SK-N-DZ (cell line): ENCODE measurements at places on chromosomes 6 and 20.
A peak's percentile ranks its signal among the peaks of the same experiment; 100 is the strongest.

- no peak for DNase-seq
Observed at GRCh38 chr6:93371756-93372155, 47.6 kb downstream of the EPHA7 start.

DNA sequence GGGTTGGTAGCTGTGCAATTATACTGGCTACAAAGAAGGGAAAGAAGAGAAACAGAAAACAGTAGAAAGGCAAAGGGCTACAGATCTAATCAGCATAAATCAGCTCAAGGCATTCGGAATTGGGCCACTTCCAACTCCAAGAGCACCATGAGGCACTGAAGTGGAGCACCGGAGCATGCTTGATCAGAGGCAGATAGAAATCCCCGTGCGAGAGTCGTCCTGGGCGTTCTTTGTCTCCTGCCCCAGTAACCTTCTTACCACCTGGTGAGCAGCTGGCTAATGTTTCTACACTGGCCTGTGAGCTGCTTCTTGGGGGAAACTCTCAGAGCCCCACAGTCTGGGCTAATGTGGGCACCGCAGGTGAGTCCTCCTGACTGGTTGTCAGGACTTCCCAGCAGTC, 16.7 kb downstream of the NEDD9 start:
- no peak for DNase-seq

- no peak for DNase-seq
Observed at GRCh38 chr20:38043512-38044300, 10.2 kb downstream of the RPRD1B start.

GRCh38 chr6:151514000-151514730, 20.3 kb downstream of the CCDC170 start:
- DNase-seq = no peak

- no peak for DNase-seq
Observed at GRCh38 chr6:62146954-62147853, 138.8 kb downstream of the KHDRBS2 start.

DNA sequence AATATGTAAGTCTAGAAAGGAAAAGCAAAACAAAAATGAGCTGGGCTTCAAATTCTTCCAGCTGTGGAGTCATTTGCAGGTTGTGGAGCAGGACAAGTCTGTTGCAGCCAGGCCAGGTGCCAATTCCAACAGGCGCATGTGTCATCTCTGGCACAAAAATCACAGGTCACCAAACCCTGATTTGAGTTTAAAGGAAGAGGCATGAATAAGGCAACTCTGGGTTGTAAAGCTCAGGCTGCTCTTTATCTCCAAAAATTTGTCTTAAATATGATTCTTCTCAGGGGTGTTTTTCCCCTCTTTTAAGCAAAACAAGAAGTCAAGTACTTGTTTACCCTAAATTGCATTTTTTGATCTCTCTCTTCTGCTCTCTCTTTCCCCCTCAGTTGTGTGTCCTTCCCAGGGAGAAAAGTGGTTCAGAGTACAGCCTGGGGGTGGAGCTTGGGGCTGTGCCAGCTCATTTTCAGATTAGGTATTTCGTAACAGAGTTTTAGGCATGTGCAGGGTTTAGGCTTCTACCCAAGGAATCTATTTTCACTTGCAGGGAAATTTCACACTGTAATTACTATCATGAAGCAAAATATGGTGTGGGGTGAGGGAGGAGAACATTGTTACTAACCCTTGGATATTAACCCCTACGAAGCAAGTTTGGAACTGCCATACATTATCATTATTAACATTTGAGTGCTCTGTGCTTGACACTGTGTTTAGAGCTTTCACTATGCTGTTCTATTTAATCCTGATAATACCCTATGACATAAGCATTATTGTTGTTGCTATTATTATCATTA, 8.3 kb upstream of the NCOA3 start:
- DNase-seq = no peak

- DNase-seq = no peak
Observed at GRCh38 chr20:62413025-62413570, 6.0 kb upstream of the CABLES2 start.

GRCh38 chr6:155538708-155539390, 83.2 kb upstream of the NOX3 start:
- no peak for DNase-seq

DNA sequence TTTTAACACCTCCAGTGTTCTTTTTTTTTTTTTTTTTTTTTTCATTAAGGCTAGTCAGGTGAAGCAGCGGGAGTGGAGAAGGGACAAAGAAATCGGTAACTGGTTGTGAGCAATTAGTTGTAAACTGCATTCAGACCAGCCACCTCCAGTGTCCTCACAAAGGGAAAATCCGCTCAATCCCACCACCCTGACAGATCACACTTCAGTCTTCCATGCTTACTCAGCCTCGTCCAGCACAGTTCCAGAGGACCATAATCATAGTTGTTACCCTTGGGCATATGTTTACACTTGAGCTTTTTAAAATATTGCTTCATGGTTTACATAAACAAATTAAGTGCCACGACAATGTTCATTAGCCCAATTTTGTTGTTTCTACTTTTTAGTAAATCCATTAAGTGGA, 10.2 kb downstream of the DYNLRB1 start:
- no peak for DNase-seq

DNA sequence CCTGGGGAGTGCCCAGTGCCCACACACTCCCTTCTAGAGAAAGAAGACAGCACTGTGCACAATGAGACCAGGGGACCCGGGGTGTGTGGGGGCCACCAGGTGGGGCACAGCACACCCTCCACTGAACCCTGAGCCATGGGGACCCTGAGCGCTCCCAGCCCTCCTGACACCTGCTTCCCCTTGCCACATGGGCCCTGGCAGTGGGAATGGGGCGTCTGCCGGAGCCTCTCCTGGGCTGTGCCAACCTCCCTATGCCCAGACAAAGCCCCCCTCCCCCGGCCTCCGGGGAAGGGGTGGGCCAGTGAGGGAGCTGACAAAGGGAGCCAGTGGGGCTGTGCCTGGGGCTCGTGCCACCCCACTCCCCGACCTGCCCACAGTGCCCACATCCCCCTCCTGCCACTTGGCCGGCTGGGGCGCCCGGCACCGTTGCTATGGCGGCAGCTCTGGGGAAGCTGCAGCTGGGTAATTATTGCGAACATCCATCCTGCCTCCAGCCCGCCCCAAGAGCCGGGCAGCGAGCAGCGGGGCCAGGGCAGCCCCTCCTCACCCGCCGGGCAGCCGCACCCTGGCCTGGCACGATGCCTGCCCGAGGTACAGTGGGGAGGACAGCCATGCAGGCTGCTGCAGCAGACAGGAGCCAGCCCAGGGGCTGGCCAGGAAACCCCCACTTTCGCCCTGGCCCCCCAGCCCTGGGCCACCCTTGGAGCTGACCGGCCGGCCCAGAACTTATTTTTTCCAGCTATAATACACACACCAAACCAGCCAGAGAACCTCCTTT, 41.9 kb upstream of the NOL4L start:
- no peak for DNase-seq

- DNase-seq = peak; percentile 57
Observed at GRCh38 chr6:35213824-35214756, at the start of gene SCUBE3. SCUBE3 (plus strand) TSS chr6:35213956; CDS start chr6:35214419, 463 bp downstream.

DNA sequence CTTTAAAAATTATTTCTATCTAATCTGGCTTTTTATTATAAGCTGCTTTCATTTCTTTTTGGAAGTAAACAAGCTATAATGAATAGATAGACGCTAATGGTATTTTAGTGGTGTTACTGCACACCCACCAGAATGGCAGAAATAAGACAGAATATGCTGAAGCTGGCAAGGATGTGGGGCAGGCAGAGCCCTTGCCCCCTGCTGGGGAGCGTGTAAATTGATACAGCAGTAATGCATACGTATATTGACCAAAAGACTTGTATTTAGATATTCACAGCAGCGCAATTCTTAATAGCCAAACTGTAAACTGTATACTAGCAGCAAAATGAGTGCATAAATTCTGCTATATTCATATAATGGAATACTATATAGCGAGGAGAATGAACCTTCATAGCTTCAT, 35.3 kb downstream of the TMEM181 start:
- DNase-seq = no peak

- no peak for DNase-seq
Observed at GRCh38 chr20:59247731-59248684, 52.4 kb upstream of the EDN3 start.

- DNase-seq = peak; percentile 72
Observed at GRCh38 chr6:44712353-44713111, 325.0 kb downstream of the CDC5L start.

DNA sequence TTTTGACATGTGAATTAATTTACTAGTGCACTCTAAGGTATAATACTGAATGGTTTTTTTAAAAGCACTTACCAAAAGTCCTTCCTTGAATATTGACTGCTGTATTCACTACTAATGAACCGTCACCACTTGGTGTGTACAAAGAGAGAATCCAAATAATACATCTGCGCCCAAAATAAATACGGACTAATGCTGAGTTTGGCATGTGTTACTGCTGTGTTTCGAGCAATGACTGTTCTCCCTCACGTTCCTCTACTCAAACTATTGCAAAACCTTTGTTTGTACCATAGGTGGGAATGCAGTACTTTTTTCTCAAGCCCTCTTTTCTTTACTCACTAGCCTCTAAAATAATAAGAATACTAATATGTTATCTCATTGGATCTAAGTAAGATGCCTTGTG, 305.5 kb downstream of the QKI start:
- DNase-seq = no peak

DNA sequence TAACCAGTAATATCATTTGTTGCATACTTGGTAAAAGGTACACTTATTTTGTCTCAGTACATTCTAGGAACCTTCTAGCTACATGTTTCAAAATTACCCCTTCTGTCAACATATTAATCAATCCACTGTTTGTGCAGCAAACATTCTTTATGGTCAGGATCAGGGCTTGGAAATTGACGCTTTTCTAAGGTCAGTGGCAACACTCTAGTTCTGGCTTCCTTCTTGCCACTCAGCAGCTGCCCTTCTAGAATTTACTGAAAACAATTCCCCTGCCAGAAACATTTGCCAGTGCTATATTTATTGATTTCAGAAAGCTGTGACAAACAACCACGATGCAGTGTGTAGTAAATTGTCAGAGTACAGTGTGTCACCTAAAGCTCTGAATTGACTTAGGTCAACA, 84.7 kb upstream of the FBXL4 start:
- DNase-seq = no peak

GRCh38 chr6:157235600-157236039, 87.7 kb downstream of the TMEM242 start:
- DNase-seq = no peak

- no peak for DNase-seq
Observed at GRCh38 chr6:66161546-66162108, 454.6 kb upstream of the EYS start.

- DNase-seq = peak; percentile 51
Observed at GRCh38 chr20:43408848-43409576, 48.7 kb upstream of the SRSF6 start.

GRCh38 chr6:20137240-20137639, 75.0 kb downstream of the MBOAT1 start:
- no peak for DNase-seq

- DNase-seq = no peak
Observed at GRCh38 chr6:125872259-125872921, 81.6 kb downstream of the NCOA7 start.

DNA sequence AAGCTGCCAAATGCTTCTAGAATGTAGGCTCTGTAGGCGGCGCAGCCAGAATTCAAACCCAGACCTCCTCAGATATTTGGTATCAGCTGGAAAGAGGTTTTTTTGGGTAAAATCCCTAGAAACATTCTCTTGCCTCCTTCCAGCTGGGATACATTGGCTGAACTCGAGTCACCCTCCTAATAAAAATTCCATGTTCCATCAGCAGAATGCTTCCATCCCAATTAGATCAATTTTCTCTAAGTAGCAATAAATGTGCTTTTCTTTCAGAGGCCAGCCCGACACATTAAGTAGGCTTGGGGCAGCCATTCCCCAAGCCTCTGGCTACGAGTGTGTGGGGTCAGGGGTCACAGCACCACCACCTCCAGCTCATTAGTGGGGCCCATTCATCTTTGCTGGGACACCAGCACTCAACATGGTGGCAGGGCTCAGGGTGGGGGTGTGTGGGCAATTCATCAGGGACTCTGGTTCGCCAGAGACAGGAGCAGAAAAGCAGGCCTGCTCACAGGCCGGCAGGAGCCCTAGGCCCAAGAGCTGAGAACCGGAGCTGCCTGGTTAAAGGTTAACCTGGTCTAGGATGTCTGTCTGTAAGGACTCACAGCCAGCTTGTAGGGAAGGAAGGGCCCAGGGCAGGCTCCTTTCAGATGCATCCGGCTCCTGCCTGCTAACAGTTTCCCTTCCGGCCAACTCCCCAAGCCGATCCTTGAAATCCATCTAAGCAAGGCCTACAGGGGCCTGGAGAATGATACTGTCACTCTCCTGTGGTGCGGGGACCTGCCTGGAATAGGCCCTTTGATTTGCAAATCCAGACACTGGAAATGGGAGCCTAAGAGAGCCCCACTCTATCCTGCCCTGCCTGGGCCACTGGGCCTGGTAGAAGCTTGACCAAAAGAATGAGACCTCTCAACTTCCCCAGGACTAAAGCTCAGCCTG, 159.1 kb upstream of the TOP1 start:
- DNase-seq = peak; percentile 36

GRCh38 chr6:52533491-52533890, 43.4 kb downstream of the TRAM2 start:
- DNase-seq = no peak

GRCh38 chr6:159577564-159577963, 115.5 kb downstream of the SOD2 start:
- no peak for DNase-seq

GRCh38 chr20:23254505-23254904, 96.1 kb upstream of the NXT1 start:
- no peak for DNase-seq

- DNase-seq = peak; percentile 94
Observed at GRCh38 chr20:14889496-14890255, 552.3 kb upstream of the FLRT3 start.

- no peak for DNase-seq
Observed at GRCh38 chr6:35594503-35595186, 81.9 kb upstream of the TULP1 start.

- DNase-seq = no peak
Observed at GRCh38 chr20:21516180-21516567, 2.3 kb upstream of the NKX2-2 start.

DNA sequence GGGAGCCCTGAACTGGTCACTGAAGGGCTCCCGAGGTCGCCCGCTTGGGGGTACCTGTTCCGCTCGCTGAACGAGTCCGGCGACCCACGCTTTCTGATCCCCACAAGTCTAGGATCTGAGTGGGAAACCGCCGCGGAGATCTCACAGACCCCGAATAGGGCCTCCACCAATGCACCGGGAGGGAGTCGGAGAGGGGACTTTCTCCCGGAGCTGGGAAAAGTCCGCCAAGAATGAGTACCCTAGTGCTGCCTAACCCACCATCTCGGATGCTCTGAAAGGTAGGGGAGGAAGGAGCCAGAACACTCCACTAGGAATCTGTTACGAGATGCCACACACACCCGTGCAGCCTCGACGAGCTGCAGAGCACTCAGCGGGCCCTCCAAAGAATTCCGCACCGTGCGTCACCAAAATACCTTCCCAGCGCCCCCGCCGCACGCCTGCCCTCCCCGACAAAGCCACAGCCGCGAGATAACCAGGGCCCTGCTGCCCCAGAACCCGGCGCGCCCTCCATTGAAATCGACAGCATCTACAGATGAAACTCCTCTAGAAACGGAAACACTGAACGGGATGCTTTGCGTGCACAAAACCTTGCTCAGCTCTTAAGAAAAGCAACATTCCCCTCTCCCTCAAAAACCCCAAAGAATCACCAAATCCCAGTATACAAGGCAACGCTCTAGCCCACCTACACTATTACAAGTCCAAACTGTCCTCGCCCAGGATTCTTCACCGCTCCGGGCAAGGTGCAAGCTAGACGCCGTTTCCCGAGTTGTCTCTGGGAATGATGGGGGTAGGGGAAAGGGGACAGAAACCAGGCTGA, 686 bp downstream of the COL12A1 start:
- DNase-seq = no peak

- no peak for DNase-seq
Observed at GRCh38 chr6:44373051-44373450, 14.5 kb upstream of the CDC5L start.
